Stimulated activated effector memory CD8-positive, alpha-beta T cell treated with anti-CD3 and anti-CD28 coated beads, Interleukin-12 subunit alpha, Interleukin-12 subunit beta, amount 100 ng/mL, for 72 hours (primary cell): ENCODE measurements at places on chromosomes 12 and 14.

GRCh38 chr12:116977465-116978380, 67.0 kb downstream of the FBXW8 start:
- DNase-seq = no peak

GRCh38 chr14:49816844-49817243, 35.7 kb downstream of the NEMF start:
- no peak for DNase-seq

DNA sequence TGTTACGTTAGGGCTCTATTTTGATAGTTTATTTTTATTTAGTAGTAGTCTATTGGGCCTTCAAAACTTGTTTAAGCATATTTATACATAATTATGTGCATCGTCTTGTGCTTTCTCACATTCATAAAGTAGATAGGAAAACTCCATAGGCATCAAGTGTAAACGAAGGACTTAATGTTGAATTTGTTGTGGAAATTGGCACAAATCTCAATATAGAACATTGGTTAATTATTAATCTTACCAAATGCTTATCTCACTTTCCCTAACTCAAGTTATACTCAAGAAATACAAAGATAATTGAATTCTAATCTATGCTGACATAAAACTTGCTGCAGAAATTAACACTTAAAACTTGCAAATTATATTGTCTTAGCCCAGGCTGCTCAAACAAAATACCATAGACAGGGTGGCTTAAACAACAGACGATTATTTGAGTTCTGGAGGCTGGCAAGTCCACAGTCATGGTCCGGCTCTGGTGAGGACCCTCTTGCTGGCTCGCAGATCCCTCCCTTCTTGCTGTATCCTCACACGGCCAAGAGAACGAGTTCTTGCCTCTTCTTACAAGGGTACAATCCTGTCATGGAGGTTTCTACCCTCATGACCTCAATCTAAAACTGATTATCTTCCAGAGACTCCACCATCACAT, 18.8 kb downstream of the STYX start:
- DNase-seq = no peak

DNA sequence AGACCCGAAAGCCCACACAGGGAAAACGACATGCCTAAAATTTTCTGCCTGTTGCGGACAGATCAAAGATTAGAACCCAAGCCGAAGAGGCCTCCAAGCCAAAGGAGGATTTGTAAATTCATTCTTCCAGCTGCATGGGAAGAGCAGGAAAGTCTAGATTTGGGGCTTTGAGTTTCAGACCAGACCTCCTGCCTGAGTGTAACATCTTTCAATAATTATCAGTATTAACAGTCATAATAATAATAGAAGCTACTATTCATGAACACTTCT, 1.7 kb upstream of the HSPB8 start:
- DNase-seq = no peak

GRCh38 chr14:100692859-100693558, 33.7 kb upstream of the DLK1 start:
- no peak for DNase-seq

GRCh38 chr12:132554845-132555630, 55.3 kb downstream of the LRCOL1 start:
- no peak for DNase-seq

DNA sequence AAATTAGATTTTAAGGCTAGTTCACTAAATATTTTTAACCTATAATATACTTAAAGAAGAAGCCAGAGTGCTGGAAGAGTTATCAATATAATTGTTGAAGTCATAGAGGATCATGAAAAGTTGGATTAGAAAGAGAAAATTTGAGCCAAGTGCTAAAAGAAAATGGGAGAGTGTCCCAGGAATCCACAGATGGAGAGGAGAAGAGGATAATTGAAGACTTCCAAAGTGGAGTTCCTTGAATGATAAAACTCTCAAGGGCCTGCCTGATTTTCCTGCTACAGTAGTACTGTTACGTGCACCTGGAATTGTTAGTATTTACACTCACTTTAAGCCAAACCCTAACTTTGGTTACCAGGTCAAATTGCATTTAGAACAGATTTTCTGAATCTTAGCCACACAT, 113.2 kb downstream of the MSRB3 start:
- DNase-seq = no peak

- DNase-seq = no peak
These were observed 70.4 kb downstream of the TBK1 start for GRCh38 chr12:64522316-64522715.
